ENCODE measurements at places on chromosomes 1 and 21.

GRCh38 chr1:218436997-218437396 lies 91.9 kb downstream of the TGFB2 start:
- DNase-seq = no peak

GRCh38 chr1:60036856-60037460 lies 36.6 kb downstream of the C1orf87 start:
- no peak for DNase-seq

DNA sequence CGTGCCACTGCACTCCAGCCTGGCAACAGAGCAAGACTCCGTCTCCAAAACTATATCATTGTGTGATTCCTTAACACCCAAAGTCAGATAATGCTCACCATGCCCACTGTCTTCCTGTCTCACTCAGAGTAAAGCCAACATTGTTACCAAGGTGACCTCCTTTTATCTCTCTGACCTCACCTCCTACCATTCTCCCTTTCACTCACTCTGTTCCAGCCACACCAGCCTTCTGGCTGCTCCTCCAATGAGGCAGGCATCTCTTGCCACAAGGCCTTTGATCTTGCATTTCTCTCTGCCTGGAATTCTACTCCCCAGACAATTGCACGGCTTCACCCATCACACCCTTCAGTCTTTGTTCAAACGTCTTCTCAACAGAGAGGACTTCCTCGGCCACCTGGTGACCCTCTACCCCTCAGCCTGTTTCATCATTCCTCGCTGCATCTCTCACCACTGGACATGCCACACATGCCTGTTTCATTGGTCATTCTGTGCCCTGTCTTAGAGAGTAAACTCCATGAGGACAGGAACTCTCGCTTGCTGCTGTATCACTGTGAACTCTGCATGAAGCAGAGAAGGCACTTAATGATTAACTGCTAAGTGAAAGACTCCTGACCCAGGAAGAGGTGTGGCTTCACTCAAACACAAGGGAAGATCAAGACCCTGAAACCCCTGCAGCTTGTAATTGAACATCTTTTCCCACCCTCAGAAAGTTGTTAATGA lies 67.1 kb upstream of the CAPZB start:
- DNase-seq = no peak

GRCh38 chr1:223225481-223225880 lies 82.4 kb upstream of the TLR5 start:
- no peak for DNase-seq

DNA sequence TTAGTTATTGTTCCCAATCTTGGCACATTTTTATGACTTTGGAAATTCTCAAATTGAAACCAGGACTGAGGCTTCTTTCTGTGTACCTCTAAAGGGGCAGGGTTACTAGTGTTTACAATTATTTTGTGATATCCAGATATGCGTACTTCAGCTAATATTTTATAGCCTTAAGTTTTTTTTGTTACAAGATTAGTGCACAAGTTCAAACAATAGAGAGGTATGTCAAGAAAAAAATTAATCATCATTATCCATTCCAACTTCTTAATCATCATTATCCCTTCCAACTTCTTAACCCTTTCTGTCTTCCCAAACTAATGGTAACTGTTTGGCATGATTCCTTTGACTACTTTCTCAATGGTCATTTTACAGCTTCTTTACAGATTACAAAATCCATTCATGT lies 272.9 kb upstream of the C1orf105 start:
- no peak for DNase-seq
